GM10248 (cell line): ENCODE measurements at places on chromosomes 6 and 20.
A peak's percentile ranks its signal among the peaks of the same experiment; 100 is the strongest.

- DNase-seq: peak; percentile 38
Measured at GRCh38 chr6:142474531-142475289, 172.9 kb downstream of the ADGRG6 start.

GRCh38 chr6:10451828-10452509 lies 37.1 kb upstream of the TFAP2A start:
- DNase-seq: no peak

DNA sequence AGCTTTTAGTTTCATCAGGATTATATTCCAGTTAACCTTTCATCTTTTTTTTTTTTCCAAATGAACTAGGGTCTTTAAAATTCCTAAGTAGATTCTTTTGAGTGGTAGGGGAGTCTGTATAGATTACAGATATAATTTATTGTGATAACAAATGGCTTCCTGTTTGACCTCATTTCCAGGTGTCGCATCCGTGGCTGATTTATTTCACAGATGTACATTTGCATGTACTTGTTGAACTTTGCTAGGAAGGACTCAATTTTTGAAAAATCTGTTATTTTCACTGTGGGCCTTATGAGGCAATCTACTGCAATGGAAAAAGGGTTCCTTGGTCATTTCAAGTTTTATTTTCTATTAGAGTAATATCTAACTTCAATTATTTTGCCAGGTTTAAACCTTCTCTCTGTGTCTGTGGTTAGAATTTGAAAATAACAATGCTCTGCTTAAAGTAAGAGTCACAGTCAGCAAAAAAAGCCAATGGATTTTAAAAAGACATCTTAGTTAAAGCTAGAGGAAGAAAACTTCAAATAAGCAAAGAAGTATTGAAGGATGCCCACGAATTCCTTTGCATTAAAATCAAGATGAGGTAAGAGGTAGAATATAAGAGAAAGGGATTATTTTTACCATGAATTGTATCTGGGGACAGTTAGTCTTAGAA lies 57.9 kb downstream of the SAMD5 start:
- DNase-seq: no peak

- no peak for DNase-seq
Measured at GRCh38 chr6:15058200-15059061, 187.4 kb upstream of the JARID2 start.

DNA sequence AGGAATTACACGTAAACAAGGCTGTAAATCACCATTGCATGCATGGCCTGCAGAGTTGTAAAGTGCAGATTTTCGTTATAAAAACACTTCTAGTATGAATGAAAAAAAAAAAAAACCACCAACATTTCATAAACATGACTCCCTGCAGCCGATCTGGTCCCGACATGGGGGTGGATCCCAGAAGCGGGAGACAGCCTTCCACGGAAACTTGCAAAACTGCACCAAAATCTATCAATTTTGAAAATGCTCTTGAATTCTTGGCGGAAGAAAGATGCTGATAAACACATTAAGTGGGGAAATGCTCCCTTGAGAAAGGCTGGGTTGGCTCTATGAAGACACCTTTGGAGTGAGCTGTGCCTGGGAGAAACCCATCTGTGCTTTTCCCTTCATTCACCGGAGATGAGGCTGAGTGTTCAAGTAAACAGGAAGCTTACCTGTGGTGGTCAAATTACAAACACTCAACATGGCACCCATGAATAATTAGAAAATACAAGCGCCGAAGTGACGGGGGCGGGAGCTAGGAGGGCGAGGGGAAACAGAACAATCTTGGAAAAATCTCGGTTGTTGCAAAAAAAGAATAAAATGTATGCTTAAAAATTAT lies 845 bp upstream of the ANKRD60 start:
- no peak for DNase-seq

DNA sequence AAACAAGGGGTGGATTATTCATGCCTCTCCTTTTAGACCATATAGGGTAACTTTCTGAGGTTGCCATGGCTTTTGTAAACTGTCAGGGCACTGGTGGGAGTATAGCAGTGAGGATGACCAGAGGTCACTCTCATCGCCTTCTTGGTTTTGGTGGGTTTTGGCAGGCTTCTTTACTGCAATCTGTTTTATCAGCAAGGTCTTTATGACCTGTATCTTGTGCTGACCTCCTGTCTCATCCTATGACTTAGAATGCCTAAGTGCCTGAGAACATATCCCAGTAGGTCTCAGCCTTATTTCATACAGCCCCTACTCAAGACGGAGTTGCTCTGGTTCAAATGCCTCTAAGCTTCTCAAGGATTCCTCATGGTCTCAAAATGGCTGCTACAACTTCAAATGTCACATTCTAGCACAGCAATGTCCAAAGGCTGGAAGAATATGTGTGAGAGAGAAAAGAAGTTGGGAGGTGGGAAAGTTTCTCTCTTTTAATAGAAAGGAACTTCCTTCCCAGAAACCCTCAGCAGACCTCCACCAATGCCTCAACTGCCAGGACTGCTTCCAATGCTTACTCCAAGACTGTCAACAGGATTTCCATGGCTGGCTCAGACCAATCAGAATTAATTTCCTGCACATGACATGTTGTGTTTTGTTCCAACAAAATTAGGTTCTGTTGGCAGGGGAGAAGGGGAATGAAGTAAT lies 46.6 kb upstream of the SLC9A8 start:
- DNase-seq: no peak

GRCh38 chr6:141677598-141678211 lies 455.0 kb upstream of the GJE1 start:
- no peak for DNase-seq

DNA sequence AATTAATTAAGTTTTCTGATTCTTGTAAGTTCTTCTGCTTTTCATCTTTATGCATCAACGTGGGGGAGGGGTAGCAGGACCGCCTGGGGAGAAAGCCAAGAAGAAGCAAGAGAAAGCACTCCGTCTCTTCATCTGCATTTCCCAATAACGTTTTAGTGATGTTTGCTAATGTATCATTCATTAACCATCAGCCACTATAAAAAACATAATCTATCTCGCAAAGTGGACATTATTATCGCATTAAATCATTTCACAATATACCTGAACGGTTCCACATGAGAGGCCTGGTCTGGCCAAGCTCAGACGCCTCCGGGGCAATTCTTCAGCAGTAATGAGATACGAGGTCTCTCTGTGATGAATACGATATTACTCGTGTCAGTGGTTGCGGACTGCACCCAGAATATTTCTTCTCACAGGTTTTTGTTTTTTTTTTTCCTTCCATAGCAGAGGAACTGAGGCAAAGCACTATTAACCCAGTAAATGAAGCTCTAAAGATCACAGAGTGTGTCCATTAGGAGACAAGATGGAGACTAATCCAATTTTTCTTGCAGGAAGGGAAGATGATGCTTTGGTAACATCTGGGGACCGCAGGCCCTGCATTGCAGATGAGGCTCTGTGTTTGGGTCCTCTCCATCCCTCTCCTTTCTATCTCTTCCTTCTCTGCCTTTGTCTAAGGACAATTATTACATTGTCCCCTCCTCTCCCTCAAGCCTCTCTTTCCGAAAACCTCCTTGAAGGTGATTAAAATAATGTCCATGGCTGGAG lies 156.1 kb downstream of the SLC35B3 start:
- no peak for DNase-seq

GRCh38 chr20:45863543-45864470 lies 6.4 kb downstream of the ZSWIM3 start:
- DNase-seq: no peak

DNA sequence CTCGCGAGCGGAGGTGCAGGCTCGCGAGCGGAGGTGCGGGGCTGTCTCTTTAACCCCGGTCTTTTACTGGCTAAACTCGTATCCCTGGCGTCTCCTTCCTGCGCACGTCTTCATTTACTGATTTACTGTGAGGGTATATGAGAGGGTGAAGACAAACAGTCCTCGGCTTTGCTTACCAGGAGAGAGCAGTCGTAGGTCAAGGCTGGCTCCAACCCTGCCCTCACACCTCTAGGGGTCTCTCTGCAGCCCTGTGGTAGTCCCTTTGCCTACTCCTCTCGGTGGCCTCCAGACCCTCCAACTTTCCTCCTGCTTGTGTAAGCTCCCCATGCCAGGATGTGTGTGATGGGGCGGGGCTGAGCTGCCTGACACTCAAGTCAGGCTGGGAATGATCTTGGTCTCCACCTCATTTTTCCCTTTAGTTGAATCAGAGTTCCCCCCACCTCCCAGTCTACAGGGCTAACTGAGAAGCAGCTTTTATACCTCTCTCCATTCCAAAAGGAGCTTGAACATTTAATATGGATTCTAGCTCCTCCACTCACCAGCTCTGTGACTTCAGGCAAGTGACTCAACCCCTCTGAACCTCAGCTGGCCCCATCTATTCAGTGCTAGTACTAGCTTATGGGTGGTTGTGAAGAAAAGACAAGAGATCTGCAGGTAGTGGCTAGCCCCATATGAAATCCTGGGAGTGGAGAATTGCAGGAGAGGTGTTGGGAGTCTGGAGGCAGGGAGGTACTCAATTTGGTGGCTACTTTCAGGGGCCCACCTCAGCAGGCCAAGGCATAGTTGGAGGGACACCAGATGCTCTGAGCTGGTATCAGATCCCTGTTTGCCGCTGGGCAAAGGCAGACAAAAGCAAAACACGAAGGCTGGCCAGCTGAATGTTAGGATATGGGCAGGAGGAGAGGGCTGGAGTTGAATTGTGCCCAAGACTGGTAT lies 902 bp downstream of the SLC29A1 start:
- peak; percentile 6 for DNase-seq

GRCh38 chr6:39543095-39543494 lies 182.1 kb downstream of the KIF6 start:
- DNase-seq: no peak

GRCh38 chr6:157068691-157069324 lies 254.5 kb downstream of the TMEM242 start:
- peak; percentile 70 for DNase-seq

DNA sequence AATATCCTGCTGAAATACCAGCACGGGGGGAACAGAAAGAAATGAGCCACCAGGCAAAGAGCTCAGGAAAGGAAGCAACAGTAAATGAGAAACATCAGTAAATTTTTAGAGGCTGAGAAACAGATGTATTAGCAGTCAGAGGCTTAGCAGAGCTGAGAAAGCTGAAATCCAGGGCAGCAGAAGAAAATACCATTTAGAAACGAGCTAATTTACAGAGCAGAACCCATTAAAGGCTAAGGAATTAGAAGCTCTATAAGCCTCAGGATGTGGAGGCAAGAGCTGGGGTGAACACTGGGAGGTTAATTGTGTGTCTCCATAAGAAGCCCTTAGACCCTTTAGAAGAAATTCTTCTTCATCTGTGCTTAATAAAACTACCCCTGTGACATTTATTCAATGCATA lies 178.6 kb upstream of the RGS17 start:
- no peak for DNase-seq

DNA sequence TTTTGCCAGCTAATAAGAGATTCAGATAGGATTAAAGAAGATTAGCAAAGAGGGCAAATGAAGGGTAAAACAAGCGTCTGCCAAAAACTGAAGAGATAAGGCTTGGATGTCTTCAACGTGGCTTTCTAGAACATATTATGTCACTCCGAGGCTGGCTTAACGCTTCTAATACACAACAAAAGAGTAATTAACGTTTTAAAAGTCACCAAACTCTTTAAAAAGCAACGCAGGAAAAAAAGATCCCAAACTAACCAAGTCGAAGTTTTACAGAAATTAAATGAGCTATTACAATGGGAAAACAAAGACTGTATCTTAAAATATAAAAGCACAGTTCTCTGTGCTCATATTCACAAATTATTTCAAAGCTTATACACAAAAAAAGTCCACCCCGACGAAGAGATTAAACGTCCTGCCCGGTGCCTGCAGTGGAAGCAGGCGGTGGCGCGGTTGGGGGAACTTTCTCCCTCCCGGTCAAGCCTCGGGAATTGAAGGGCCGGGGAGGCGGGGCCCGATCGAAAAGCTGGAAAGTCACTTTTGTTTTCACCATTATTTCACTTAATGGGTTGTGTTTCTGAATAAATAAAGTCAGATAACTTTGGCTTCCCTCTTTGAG lies 1.2 kb downstream of the MAK start:
- DNase-seq: no peak

DNA sequence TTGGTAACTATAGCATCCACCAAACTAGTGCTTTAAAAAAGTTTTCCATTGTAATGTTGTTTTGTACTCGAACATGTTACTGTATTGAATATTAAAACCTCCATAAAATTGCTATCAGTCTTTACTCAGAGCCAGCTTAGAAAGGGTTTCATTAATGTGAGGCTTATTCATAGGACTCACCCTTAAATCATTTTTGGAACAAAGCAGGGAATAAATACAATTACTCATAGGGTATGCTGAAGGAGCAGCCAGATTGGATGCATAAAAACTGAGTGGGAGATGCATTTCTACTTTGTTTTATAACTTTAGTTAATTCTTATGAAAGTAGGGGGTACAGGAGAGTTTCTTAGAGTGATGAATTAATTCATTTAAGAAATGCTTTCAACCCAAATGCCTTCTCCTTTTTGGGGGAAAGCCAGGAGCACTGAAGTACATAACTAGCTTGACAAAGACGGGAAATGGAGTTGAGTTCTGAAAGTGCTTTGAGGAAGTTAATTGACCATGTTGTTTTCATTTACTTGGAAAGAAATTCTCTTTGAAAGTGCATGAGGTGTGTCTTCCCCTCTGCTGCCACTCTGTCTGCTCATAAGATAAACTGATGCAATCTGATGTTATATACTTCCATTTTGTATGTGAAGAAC lies 90.3 kb downstream of the RNF144B start:
- DNase-seq: no peak

DNA sequence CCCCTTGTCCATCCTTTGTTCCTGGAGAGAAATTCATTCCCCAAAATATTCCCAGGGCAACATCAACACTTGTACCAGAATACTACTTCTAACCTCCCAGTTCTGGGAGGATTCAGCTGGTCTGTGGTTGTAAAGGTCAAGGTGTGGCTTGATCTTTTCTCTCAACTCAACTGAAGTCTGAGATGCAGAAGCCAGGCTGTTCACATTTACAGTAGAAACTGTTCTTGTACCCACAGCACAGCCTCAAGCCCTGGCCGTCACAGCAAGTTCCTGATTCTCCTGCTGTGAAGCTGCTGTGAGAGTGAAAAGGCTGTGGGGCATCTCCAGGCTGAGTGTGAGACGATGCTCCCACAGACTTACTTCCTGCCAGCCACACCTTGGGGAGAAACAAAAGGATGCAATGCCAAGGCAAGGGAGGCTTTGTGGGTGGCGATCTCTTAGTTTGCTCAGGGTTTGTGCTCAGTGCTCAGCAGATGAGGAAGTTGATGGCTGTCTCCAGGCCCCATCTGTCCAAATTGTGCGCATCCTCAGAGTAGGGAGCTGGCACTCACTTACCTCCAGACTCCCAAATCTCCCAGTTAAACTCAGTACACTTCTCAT lies 143.9 kb upstream of the FOXA2 start:
- DNase-seq: no peak

- no peak for DNase-seq
Measured at GRCh38 chr6:107853230-107853629, 29.1 kb upstream of the SCML4 start.

DNA sequence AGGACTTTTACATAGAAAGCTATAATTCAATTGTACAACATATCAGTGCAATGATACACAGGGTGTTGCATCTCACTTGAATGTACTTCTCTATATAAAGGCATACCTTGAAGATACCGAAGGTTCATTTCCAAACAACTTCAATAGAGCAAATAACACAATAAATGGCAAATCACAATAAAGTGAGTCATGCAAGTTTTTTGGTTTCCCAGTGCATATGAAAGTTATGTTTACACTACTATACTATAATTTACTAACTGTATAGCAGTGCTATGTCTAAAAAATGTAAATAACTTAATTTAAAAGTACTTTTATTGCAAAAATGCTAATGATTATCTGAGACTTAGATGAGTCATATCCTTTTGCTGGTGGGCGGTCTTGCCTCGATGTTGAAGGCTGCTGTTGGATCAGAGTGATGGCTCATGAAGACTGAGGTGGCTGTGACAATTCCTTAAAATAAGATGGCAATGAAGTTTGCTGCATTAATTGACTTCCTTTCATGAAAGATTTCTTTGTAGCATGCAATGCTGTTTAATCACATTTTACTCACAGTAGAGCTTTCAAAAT lies 188.8 kb downstream of the TASP1 start:
- no peak for DNase-seq
